ENCODE measurements at places on chromosomes 1 and 21.

DNA sequence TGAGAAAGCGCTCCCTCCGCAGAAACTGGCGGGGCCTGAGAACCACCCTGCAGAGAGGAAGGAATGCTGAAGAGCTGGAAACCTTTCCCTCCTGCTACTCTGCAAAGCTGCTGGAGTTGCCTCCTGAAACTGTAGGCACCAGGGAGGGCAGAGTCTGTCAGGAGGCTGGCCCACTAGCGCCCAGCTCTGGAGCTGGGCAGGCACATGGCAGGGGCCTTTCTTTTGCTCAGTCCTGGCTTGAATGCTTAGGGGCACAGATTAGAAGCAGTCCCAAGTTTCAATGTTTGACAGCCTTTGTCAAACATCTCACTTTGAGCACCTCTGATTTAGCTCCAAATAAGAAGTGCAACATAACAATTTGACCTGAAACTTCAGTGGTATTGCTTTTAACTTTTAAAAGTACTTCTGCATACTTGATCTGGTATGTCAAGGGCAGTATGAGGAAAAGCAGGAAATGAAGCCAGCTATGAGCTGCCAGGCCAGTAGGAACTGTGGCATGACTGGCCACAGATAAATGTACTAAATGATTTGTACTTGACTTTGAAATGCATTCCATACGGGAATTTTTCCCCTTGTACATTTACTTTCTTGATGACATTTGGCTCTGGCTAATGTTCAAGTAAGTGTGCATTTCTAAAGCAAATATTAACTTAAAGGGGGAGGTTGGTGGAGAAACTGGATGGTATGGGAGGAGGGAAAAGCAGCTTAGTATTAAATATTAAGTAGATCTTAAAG, 7.2 kb downstream of the C1orf116 start:
- no peak for DNase-seq

- DNase-seq, result no peak
Observed at GRCh38 chr1:226351709-226352108, 42.7 kb upstream of the LIN9 start.

- no peak for DNase-seq
Observed at GRCh38 chr21:14452727-14453241, 69.8 kb upstream of the HSPA13 start.

- DNase-seq, result no peak
Observed at GRCh38 chr1:231075020-231075419, 35.0 kb upstream of the FAM89A start.

DNA sequence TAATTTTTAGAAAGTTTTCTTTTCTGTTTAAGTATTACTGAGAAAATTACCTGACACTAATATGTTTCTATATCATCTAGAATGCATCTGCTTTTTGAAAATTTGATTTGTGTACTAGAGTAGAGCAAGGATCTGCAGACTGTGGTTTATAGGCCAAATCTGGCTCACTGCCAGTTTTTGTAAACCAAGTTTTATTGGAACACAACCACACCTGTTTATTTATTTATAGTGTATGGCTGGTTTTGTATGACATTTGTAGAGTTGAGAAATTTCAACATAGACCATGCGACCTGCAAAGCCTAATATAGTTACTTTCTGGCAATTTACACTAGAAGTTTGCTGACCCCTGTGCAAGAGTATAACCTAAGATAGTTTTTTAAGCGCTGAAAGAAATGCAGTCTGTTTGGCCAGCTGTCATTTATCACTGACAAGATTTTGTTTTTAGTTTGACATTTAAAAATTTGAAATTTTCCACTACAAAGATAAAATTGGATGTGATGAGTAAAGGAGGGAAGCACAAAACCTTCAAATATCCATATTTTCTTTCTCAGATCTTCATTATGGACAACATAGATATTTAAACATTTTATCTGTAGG, 36.1 kb upstream of the CACYBP start:
- DNase-seq, result no peak

- DNase-seq, result no peak
Observed at GRCh38 chr1:207022996-207023679, 9.4 kb downstream of the C1orf116 start.

GRCh38 chr1:182113879-182114626, 52.5 kb upstream of the ZNF648 start:
- no peak for DNase-seq

DNA sequence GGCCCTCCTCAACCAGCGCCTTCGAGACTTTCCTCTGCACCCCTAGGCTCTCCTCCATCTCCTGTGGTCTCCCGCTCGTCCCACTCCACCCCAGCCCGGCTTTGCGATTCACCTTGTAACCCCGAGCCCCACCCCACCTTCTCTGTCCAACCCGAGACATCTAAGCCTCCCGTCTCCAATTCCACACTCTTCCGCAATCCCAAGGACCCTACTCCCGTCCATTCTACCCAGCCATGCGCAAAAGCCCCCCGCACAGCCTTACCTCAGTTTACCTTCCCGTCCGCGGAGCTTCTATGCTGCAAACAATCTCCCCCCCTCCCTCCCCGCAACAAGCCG, 174 bp downstream of the SH3BP5L start:
- no peak for DNase-seq

- no peak for DNase-seq
Observed at GRCh38 chr1:110319332-110320167, 19.6 kb upstream of the RBM15 start.

GRCh38 chr1:246602194-246602593, 35.9 kb downstream of the CNST start:
- DNase-seq, result peak; percentile 67

GRCh38 chr1:81221564-81221963, 579.2 kb upstream of the ADGRL2 start:
- DNase-seq, result no peak

DNA sequence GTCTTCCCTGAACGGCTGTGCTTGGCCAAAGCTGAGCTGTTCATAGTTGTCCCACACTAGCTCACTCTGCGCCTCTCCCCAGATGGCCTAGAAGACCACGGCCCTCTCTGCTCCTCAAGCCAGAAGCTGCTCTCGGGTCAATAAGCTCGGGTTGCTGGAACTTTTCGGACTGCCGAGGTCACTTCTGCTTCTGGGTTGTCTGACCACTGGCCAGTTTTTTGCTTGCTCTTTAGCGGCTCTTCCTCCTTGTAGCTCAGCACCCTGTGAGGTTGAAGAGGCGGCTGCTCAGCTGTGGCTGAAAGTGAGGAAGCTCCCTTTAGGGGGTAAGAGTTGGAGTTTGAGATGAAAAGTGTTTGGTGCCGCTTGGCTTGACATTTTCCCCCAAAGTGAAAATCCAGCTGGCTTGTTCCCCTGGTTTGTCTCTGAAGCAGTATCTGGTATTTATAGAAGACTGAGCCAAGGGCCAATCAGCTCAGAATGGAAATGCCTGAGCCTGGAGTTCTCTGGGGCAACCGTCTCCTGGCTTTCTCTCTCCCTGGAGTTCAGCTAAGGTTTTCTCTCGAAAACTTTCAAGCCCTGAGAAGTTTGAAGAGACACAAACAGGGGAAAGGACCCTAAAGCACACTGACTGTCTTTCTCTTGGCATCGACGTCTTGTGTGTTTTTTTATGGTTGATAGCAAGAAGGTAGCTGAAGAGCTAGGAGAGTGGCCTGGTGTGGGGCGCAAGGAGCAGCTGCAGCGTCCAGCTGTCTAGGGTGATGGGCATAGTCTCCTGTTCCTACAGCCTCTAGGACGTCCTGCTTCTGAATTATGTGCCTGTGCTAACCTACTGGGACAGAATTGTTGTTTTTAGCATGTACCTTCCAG, 72.0 kb downstream of the SYT6 start:
- no peak for DNase-seq

DNA sequence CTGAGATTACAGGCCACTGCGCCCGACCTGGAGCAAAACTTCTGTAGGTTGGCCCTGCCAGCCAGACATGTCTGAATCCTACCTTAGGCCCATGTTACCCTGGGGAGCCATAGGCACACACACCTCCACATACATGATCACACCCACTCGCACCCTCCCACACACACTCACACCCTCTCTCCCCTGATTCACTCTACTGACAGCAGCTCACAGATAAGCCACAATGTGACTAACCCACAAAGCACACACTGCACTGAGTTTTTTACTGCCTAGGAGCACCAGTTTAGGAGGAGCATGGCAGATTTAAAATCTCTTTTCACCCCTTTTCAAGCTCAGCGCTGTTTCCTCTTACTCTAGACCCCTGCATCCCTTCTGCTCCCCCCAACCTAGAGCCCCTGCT, 41.7 kb downstream of the SLC30A1 start:
- DNase-seq, result no peak

DNA sequence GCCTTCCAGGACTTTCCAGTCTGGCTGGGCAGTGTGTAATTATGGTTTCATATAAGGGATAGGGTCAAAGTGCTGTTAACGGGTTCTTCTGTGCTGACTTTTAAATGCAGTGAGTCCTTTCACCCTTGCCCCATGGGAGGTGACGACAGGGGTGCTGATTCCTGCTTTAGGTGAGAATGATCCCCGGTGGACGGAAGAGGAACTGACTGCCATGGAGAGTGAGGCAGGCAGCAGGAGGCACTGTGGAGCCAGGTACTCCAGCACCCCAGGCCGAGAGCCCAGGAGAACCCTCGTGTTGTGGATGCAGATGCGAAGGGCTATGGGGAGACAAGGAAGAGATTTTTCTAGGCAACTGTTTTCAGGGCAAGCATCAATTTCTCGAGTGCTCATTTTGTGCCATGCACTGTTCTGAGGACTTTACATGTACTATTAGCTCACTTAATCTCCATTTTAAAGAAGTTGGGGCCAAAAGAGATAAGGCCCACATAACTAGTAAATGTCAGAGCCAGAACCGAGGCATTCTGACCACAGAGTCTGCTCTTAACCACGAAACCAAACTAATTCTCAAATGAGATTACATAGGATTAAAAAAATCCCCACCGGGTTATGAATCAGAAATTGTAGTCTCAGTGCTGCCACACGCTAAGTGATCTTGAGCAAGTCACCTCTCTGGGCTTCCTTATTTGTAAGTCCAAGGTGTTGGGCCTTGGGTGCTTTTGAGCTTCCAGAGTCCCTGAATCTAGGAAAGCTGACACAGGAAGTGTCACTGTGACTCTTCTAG, 28.2 kb downstream of the STPG1 start:
- DNase-seq, result no peak

- DNase-seq, result no peak
Observed at GRCh38 chr21:15604413-15604812, 125.4 kb upstream of the USP25 start.

GRCh38 chr1:119703666-119704450, 7.9 kb upstream of the PHGDH start:
- DNase-seq, result no peak

DNA sequence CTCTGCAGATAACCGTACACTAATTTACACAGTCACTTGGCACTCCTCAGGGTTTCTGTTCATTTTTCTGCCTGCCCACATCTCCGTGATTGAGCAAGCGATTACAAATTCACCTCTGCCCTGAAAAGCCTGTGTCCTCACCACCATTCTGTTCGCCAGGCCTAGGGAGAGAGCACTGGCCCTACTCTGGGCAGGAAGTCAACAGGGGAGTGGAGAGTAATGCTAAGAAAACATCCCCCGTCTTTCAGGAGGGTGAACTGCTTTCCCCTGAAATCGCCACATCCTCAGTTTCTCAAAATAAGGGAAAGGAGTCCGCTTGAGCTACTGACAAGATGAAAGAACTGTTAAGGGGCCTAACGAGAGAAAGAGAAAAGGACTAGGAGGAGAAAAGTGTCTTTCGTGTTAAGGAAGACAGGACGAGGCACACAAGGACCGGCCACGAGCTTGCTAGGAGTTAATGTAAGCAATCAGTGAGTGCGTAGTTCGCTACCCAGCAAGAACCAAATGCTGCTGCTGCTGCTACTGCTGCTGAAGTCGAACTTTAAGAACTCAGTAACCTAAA, 632 bp downstream of the PEX19 start:
- peak; percentile 12 for DNase-seq

DNA sequence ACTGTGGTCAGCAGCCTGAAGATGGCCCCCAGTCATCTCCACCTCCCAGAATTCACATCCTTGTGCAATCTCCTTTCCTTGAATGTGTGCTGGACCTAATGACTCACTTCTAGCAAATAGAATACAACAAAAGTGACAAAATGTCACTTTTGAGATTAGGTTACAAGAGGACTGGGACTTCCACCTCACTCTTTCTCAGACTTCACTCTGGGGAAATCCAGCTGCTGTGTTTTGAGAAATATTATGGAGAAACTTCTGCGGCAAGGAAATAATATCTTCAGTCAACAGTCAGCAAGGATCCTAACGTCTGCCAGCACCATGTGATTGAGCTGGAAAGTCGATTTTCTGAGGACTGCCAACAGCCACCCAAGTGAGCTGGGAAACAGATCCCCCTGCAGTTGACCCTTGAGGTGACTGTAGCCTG, 70.5 kb upstream of the GADD45A start:
- DNase-seq, result no peak

Data from Jurkat, Clone E6-1 (cell line).